ENCODE measurements at places on chromosomes 16 and 17.

GRCh38 chr17:28968914-28969295 is 17.6 kb upstream of the PHF12 start:
- no peak for DNase-seq

DNA sequence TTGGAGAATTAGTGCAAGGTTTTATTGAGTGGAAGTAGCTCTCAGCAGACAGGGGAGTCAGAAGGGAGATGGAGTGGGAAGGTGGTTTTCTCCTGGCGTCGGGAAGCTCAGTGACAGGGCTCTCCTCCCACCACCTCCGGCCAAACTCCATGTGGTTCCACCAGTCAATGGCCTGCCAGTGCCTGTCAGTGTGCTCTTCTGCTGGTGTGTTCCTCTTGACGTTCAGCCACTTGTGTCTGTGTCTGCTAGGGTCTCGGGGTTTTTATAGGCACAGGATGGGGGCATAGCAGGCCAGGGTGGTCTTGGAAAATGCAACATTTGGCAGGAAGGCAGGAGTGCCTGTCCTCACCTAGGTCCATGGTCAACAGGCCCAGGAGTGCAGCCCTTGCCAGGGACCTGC is 506.7 kb upstream of the KIF2B start:
- no peak for DNase-seq

DNA sequence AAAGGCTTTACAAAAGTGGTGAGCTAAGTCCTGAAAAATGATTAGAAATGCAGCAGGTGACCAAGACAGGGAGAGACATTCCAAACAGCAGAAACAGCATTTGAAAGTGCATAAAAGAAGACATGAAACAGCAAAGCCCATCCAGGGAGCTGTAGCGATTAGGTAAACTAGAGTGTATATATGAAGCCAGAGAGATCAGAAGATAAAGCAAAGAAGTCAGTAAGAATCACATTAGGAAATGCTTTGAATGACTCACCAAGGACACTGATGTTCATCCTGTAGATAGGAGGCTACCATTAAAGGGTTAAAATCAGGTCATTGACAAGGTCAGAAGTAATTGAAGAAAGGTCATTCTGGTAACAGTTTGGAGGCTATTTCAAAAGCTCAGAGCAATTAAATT is 27.6 kb upstream of the VAT1L start:
- no peak for DNase-seq

DNA sequence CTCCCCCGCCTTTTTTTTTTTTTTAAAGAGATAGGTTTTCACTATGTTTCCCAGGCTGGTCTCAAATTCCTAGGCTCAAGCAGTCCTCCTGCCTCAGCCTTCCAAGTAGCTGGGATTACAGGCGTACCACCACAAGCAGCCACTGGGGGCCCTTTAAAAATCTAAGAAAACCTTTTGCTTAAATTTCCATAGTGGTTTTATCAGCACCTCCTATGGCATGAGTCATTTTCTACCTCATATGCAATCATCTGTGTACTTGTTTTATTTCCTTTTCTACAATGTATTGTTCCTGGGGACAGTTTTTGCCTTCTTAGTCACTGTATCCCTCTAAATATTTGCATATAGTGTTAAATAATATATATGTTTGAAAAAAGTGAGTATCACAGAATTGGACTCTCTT is 29.2 kb downstream of the GNA13 start:
- peak; percentile 62 for DNase-seq

DNA sequence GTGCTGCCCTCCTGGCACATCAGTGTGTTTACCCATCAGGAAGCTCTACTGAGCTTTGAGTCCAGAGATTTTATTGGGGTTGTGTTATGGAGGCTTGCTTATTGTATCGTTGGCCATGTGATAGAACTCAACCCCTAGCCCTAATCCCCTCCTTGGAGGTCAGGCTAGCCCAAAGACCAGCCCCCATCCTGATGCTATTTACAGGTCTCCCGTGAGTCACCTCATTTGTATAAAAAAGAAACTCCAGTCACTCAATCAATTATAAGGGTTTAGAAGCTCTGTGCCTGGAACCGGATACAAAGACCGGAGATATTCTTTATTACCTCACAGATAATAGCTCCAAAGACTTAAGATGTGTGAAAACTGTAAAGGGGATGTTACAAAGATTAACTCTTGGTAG is 405.9 kb downstream of the CNTNAP4 start:
- no peak for DNase-seq

- DNase-seq: no peak
These were observed 30.0 kb upstream of the HEATR6 start for GRCh38 chr17:60108712-60109111.

DNA sequence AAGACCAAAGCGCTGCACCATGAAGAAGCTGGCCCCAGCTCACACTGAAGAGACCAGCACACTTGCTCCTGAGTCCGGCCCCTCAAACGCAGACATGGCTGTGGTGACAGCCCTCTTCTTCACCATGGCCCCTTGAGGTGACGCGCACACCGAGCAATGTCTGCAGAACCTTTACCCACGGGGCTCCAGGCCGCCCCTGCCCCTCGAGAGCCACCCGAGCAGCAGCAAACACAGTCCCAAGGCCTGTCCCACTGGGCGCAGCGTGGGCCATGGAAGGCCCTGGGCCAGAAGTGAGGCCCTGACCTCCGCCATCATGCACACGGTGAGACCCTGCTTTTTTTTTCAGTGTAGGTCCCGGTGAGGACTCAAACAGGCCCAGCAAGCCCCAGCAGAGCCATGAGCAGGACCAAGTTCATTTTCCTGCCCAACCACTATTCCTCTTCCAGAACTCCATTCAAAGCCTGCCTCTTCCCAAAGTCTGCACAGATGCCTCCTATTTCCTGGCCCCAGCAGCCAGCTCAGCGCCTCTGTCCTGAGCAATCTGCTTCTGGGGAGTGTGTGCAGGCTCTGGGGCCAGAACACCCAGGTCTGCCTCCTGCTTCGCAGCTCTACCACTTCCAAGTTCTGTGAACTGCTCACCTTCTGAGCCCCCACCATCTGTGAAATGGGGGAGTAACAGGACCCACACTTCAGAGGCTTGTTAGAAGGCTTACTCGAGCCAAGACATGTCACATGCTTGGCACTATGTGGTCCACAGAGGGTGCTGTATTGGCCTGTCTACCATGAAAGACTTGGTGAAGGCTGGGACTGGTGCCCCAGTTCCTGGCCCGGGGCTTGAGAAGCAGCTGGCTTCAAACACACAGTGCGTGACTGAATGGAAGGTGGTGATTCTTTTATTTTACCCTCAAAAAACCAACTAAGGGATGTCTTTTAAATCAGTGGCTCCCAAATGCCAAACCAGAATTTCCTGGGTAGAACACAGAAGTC is 35.7 kb upstream of the GSG1L start:
- no peak for DNase-seq

DNA sequence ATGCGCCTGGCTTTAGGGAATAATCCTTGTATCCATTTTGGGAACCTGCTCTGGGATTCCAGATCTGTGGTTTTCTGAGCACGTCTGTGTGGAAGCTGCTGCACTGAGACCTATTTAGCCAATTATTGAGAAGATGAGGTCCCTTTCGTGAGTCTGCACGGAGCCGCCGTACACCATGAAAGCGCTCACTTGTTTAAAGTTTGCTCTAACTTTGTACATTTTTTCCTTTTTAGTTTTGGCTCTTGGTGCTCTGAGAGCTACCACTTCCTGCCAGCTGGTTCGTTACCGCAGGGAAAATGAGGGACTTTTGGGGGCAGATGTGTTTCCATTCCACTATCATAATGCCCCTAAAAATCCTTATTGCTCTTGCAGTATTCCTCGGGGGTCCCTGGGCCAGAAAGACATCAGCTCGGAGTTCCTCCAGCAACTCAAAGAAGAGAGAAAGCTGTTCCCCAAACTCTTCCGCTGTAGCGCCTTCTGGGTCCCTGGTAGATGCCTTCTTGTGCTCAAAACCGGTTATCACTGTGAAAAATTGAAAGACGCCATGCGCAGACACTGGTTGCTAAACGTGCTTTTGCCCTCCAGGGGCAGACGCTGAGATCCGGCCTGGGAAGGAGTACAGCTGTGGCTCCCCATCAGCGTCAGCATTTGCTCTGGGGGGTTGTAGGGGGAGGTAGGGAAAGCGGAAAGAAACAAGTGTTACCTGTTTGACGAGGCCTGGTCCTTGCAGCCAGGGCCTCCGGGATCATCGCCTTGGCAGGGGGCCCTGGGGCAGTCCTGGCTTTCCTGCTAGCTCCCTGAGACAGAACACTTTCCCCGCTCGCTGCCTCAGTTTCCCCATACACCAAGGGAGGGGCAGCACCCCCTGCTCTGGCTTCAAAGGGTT is 238.1 kb downstream of the MRTFB start:
- no peak for DNase-seq

- DNase-seq: no peak
These were observed 34.8 kb downstream of the MED13 start for GRCh38 chr17:62030264-62030663.

DNA sequence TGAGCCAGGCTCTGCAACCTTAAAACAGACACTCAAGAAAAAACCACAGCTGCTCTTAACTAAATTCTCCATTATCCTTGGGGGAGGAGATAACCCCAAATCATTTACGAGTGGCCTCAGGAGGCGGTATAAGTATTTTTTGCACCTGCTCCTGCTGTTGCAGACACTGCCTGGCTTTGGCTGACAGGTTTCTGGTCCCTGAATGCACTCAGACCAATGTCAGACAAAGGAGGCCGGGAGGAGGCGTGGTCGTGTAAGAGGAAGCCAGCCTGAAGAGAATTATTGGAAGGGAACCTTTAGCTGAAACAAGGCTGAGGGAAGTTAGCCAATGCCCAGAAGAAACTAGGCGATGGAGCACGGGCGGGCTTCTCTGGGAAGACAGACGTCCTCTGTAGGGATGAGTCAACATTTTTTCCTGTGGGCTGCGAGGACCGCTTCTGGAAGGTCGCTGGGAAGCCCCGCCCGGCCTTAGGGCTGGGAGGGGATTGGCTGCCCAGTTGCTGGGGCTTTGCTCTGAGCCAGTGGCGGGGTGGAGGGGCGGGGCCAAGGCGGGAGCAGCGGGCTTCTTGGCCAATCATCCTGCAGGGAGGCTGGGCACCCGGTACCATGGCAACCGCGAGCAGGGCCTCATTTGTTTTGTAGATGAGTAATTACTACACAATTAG is 82.3 kb downstream of the CCDC182 start:
- peak; percentile 95 for DNase-seq

- no peak for DNase-seq
These were observed 12.3 kb downstream of the ALOXE3 start for GRCh38 chr17:8105957-8106398.

DNA sequence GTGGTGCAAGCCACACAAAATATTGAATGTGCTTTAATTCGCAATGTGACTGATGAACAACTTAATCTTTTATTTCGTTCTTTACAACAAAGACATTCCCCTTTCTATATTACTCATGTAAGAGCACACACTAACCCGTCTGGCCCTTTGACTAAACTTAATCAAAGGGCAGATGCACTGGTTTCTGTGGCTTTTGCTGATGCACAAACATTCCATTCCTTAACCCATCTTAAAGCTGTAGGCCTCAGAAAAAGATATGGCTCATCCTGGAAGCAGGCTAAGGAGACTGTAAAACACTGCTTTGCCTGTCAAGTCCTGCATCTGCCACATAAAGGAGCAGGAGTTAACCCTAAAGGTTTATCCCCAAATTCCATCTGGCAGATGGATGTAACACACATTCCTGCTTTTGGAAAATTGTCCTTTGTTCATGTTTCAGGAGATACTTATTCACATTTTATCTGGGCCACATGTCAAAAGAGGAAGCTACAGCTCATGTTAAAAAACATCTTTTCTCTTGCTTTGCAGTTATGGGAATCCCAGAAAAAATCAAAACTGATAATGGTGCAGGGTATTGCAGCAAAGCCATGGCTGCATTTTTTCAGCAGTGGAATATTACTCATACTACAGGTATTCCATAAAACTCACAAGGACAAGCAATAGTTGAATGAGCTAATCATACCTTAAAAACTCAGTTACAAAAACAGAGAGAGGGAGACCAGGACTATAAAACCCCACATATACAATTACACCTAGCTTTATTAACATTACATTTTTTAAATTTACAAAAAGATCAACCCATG is 137.2 kb downstream of the AHSP start:
- no peak for DNase-seq

GRCh38 chr16:49200223-49200820 is 81.3 kb downstream of the CBLN1 start:
- DNase-seq: no peak

GRCh38 chr16:15894571-15895374 is 6.4 kb upstream of the CEP20 start:
- DNase-seq: no peak

DNA sequence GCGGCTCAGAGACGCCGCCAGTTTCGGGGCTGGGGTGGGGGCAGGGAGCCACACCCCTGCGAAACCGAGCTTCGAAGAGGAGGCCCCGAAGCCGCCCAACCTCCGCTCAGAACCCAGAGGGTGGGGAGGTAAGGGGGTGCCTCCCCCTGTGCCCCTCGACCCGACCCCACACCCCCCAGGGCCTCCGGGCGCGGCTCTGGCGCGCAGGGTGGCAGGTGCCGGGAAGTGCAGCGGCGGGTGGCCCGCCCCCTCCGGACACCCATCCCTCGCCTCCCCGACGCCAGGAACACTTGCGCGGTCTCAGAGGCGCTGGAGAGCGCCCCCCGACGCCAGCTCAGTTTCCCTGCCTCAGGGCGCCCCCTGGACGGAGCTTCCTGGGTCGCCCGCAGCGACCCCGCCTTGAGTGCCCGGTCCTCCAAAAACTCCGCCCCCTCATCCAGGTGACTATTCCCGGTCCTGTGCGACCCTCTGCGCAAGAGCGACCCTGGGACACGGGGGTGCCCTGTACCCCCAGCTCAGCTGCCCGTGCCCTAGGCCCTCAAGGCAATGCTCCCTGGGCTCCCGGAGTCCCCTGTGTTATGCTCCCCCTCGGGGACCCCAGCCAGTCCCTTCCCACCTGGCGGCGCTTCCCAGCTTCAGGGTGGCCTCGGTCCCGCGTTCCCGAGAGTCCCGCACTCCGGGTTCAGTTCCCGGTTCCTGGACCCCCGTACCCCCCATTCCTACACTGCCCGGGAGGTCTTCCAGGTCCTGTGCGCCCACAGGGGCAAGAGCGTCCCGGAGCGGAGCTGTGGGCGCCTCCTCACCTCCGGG is 562 bp downstream of the PPL start:
- DNase-seq: no peak

- no peak for DNase-seq
These were observed 5.9 kb downstream of the CLEC19A start for GRCh38 chr16:19291475-19291874.

- no peak for DNase-seq
These were observed 31.8 kb upstream of the PRM1 start for GRCh38 chr16:11312718-11313492.

- DNase-seq: no peak
These were observed 3.6 kb downstream of the SCRN2 start for GRCh38 chr17:47837401-47838039.

GRCh38 chr16:56610017-56610608 is 1.7 kb downstream of the MT2A start:
- DNase-seq: peak; percentile 66

All from Kasumi-1 (cell line).